Occipital lobe (tissue), 3 donors: ENCODE measurements at places on chromosomes 7 and 10. TPM values are rescaled to one million over a fixed set of nuclear protein-coding genes. Genes with fewer than 3 reads are reported as not detected.

- no peak for DNase-seq
These were observed 78.8 kb upstream of the VOPP1 start for GRCh38 chr7:55651057-55651456.

The LIPA gene
- total RNA-seq: 39.9 TPM

The GPR158 gene
- 6.1 TPM for total RNA-seq

- no peak for DNase-seq
These were observed 91.6 kb downstream of the DNMBP start for GRCh38 chr10:99917963-99918825.

DNA sequence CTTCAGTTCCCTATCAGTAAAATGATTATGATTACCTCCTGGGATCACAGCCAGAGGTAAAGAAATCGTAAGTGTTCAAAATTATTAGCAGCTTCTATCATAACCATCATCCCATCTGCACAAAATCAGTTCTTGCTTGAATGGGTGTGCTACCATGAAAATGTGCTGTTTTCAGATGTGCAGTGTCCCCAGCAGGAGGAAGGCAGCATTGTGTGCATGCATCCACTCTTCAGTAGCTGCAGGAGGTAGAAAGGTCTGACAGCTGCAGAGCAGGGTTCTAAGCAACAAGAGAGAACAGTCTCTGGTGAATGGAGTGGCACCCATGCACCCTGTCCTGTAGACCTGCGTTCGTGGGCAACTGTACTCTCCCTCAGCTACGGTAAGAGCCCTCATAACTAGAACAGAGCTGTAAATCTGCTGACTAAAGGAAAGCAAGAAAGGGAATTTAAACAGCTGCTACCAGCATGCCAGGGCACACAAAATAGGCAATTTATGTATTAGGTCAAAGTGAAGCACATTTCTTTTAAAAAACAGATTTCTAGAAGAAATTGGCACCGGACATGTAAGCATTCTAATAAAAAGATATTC, 21.2 kb downstream of the VSTM2A start:
- no peak for DNase-seq

- DNase-seq: no peak
These were observed 68.1 kb upstream of the SFMBT2 start for GRCh38 chr10:7478727-7479457.

DNA sequence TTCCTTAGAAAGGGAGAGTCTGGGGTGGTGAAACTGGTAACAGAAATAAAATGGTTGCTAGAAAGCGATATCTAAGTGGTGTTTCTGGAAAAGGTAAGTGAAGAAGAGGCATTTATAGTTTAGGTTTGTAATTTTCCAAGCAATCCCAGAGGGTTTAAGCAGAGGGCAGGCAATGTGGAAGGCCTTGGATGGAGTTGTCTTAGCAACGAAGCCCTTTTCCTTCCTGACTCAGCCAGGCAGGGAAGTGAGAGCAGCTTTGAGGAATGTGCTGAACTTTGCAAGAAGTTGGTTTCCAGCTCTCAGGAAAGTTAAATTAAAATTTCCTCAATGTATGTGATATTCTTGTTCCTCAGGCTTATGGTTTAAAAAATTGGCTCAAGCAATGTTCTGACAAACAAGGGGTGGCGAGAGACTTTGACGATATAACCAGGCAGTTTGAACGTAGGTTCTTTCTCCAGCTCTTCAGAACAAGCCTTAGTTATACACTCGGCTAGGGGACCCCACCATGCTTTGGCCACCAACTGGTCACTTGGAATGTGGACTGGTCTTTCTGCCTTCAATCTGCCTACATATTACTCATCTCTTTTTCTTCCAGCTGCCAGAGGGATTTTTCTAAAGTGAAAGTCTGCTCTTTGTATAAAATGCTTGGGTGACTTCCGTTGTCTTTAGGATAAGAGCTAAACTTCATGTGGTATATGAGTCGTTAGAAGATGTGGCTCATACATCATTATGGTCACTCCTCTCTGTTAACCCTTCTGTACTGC, 66.9 kb upstream of the SLC25A13 start:
- DNase-seq: no peak

GRCh38 chr7:107051376-107051775, 6.9 kb downstream of the PRKAR2B start:
- DNase-seq: no peak

DNA sequence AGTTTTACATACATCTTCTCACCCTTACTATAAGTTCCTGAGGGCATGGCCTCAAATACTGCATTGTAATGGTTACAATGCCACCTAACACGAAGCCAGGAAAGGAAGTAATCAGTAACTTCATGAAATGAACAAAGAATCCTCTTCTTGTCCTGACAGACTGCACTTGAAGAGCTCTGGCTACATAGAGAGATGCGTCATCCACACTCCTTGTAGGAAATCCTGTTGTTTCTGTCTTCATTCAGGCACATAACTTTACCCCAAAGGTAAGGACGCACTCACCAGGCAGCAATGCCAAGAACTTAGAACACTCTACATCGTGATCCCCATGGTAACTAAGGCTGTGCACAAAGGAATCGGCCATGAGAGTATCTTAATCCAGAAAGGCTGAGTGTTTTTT, 80.3 kb upstream of the ARID5B start:
- DNase-seq: no peak
